ENCODE measurements at places on chromosomes 5 and 9.

GRCh38 chr5:66908230-66908629 lies 288.4 kb downstream of the CD180 start:
- no peak for DNase-seq

GRCh38 chr5:73558950-73559349 lies 6.5 kb downstream of the ANKRA2 start:
- no peak for DNase-seq

DNA sequence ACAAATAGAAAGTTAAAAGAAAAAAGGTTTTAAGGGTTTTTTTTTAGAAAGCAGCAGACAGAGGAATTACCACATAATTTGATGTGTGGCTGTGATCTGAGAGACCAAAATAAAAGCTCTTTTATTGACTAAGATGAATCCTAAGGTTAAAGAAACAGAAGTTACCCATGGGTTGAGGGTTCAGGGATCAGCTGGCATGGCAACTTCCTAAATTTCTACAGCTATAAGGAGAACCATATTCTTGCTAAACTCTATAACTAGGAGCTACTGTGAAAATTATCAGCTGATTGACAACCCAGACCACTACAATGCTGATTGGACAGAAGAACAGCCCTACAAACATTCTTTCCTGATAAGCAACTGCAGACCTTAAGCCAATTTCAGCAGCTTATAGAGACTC lies 40.2 kb downstream of the TMEM215 start:
- no peak for DNase-seq

- no peak for DNase-seq
Measured at GRCh38 chr5:111472579-111472978, 39.8 kb downstream of the STARD4 start.

DNA sequence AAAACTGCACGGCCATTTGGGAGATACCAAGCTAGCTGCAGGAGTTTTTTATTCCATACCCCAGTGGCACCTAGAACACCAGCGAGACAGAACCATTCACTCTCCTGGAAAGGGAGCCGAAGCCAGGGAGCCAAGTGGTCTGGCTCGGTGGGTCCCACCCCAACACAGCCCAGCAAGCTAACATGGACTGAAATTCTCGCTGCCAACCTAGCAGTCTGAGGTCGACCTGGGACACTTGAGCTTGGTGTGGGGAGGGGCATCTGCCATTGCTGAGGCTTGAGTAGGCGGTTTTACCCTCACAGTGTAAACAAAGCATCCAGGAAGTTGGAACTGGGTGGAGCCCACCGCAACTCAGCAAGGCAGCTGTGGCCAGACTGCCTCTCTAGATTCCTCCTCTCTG lies 108.9 kb upstream of the CHD1 start:
- DNase-seq = no peak

DNA sequence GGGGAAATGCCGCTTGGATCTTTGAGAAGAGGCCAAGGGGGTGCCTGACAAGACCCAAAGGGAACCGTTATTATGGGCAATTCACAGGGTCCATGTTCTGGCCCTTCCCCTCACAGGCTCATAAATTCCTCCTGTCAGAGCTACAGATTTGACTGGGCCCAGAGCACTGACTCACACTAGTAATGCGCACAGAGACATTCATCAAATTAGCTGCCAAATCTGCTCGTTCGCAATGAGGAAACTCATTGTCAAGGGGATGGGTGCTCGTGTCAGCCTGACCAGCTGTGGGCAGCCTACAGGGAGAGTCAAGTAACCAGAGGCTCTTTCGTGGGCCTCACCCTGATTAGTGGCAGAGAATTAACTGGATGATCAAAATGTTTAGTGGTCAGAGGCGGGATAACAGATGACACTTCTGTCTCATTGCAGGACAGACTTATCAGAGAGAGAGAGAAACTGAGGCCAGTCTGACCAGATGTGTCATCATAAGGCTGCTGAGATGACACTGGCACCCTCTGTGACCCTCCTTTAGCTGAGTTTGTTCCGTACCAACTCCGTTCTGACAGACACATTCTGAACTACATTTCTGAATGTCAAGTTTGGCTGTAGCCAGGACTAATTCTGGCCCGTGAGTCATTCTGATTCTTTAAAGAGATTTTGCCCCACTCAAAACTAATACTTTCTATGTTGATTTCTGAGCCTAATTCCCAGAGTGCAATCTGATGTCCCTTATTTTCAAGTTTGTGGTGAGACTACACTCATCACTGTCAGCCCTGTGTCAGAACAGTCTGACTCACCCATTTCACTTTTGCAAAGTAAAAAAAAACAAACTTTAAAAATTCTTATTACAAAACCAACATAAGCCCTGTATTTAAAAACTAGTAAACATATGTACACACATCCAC lies 377.1 kb downstream of the ACTL7B start:
- no peak for DNase-seq

DNA sequence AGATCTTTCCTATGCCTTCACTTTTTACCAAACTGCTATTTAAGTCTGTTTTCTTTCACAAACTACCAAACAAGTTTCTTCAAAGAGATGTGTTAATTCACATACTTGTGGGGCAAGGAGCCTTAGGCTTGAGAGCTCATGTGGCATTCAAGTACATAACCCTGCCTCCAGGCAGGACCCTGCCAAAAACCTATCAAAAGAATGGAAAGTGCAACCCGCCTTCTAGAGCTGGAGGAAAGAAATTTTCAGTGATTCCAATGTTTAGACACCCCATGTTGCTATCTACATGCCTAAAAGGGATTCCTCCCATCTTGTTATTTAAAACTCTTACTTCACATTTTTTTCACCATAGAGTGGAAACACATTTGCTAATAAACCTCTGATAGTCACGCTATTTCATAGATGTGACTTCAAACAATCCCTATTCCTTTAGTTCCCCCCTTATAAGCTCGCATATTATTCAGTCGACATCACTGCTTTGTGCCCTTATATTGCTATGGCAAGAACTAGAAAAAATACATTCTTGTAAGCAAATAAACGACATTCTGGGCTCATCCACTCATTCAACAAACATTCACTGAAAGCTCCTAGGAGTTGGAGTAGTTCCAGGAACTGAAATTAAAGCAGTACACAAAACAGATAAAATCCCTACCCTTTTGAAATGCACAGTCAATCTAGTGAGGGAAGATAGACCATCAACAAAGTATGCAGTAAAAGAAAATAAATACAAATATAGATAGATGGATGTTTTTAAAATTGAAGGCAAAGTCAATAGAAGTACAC lies 518.1 kb downstream of the ELAVL2 start:
- DNase-seq = no peak

DNA sequence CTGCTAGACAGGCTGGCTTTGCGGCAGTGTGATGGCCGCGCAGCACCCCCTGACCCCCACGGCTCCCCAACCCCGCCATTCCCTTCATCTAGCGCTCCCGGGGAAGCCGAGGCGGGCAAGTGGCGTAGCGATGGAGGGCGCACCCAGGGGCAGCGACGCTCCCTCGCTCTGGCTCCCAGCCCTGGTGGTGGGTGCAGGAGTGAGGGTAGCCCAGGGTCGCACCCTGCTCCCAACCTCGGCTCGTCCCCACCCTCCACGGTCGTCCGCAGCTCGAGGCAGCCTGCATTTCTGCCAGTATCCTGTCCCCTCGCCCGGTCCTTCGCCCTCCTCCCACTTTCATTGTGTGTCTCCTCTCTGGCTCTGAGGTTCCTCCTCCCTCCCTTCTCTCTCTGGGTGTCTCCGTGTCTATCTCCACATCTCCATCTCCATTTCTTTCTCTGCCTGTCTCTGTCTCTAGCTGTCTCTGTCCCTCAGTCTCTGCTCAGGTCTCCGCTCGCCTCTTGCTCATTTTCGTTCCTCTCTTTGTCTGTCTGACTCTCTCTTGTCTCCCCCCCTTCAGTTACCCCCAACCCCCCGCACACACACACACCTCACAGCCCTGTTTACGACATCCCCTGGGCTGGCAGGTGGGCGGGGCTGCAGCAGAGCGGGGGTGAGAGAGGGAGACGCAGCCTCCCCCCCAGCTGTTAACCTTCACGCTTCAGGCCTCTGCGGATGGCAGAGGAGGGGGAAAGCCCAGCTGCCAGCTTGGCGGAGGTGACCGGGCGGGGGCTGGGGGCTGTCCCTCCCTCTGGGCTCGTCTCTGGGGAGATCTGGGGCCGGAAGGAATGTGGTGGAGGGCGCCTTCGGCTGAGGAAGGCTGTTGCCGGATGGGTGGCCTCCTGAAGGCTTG lies 48.7 kb upstream of the PSD2 start:
- DNase-seq = peak; percentile 65

GRCh38 chr9:36148311-36149051 lies 11.9 kb downstream of the GLIPR2 start:
- peak; percentile 59 for DNase-seq

- no peak for DNase-seq
Measured at GRCh38 chr9:20506099-20506900, 116.0 kb downstream of the MLLT3 start.

GRCh38 chr9:87882627-87883026 lies at the start of gene SPATA31E1:
SPATA31E1 (plus strand) TSS chr9:87882877; CDS start chr9:87882892, 15 bp downstream.
- no peak for DNase-seq

DNA sequence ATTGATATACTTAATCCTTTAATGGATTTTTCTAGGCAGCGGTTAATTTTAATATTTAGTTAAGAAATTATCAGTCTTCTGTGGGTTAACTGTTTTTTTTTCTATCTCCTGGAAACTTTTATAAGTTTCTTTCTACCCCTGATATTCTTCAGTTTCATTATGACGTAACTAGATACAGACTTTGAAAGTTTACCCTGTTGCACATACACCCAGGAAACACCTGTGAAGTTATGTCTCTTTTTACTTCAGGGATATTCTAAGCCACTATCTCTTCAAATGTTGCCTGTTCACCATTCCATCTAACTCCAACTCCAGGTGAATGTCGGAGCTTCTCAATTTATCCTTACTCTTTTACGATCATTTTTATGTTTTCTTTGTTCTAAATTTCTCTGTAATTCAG lies 329.0 kb downstream of the ICE1 start:
- DNase-seq = no peak

DNA sequence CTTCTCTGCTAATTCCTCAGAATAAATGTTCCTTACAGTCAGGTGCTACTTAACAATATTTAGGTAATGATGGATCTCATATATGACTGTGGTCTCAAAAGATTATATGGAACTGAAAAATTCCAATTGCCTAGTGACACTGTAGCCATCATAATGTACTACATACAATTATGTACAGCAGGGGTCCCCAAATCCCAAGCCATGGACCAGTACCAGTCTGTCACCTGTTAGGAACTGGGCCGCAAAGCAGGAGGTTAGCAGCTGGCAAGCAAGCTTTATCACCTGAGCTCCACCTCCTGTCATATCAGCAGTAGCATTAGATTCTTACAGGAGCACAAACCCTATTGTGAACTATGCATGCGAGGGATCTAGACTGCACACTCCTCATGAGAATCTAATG lies 69.6 kb downstream of the NR2F1-AS1 start:
- no peak for DNase-seq

DNA sequence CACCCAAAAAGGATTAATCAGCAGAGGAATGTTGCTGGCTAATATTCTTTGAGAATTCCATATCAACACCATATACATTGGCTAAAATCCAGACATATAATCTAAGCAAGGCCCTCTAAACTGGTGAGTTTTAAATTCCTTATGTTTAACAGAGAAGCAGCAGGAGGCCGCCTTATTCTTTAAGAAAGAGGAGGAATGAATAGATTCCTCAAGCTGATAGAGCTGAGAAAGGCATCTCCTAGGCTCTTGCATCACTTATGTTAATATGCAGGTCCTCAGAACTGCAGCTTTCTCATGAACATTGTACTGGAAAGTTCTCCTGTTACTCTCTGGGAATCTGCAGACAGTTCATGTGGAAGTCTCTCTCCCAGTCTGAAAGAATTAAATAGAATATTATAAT lies 20.1 kb upstream of the SMARCA2 start:
- DNase-seq = no peak

DNA sequence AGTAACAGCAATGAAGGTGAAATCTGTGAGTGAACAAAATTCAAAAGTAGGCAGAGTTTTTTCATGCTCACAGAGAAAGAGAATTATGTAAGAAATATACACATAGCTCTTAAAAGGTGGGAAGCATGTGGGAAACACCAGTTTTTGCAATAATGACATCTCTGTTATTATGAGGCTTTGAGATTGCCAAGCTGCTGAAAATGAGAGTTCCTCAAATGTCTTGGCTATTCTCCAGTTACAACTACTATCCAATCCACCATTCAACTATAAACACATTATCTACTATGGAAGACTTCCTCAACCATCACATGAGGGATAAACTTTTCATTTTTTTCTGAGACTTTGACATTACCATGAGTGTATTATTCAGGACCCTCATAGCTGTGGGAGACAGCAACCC lies 420.8 kb upstream of the ACTBL2 start:
- DNase-seq = no peak

GRCh38 chr9:115766370-115766955 lies 387.1 kb upstream of the PAPPA start:
- no peak for DNase-seq

DNA sequence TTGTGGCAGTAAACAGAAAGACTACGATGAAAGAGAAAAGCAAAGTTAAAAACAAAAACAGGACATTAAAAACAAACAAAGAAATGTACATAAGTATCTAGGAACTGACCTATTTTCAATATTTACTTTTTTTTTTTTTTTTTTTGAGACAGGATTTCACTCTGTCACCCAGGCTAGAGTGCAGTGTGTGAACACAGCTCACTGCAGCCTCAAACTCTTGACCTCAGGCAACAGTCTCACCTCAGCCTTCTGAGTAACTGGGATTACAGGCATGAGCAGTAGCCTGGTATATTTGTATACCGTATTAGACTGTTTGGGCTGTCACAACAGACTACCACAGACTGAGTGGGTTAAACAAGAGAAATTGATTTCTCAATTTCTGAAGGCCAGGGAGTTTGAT lies 1189.1 kb downstream of the CDH9 start:
- no peak for DNase-seq

DNA sequence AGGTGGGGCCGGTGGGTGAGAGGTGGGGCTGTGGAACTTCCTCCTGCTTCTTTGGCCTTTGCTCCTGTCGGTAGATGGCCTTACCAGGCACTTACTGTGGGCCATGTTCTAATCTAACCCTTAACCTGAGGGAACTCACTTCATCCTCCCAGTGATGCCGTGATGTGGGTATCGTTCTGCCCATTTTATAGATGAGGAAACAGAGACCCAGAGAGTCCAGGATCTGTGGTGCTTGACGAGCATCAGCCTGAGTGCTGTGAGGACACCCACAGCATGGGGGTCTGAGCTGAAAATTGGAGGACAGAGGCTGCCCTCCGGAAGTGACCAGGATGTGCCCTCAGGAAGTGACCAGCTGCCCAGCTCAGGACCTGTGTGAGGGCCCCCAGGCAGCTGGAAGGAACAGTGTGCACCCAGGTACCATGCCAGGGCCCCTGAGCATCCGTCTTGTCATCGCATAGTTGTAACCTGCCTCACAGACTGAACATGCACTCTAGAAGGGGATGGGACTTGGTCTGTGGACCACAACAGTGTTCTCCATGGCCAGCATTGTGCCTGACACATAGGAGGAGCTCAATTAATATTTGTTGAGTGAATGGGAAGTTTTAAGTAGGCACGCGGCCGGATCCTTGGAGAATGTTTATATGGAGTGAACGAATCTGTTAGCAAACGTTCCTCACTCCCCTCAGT lies 8.5 kb downstream of the NEK6 start:
- no peak for DNase-seq

DNA sequence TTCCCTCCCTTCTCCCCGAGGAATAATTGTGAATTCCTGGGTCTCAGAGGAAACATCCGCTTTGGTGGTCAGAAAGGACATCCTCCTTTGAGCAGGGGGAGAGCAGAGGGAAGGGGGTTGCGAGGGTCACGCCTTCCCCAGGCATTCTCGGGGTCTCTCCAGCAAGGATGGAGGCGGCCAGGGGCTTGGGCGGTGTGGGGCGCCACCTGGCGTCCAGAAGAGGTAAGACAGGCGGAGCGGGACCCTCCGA lies 129.1 kb downstream of the KCNIP1 start:
- peak; percentile 25 for DNase-seq

GRCh38 chr9:92716557-92716956 lies 46.6 kb upstream of the IPPK start:
- DNase-seq = peak; percentile 73

All from stimulated activated CD4-positive, alpha-beta T cell treated with anti-CD3 and anti-CD28 coated beads, Interleukin-15, amount 100 ng/mL, for 48 hours (primary cell).